Effector CD8-positive, alpha-beta T cell (primary cell): ENCODE measurements at places on chromosomes 1 and 21.

DNA sequence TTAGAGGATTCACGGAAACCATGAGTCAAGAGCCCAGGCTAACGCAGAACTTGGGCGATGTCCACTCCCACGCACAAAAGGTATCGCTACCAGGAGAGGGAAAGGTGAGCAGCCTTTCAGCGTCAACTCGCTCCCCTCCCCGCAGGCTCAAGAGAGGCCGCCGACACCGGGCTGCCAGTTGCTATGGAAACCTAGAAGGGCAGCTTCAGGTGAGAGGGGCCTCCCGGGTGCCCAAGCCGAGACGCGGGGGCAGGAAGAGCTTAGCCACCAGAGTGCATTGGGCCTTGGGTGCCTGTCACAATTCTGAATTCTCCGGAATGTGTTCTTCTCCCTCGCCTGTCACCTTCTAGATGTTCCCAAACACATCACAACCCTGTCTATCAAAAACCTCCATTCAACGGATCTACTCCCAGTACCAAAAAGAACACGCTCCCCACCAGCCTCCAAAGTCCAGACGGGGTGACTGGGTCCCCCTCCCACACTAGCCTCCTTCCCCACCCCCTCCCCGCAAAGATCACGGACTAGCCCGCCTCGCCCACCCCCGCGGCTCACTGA lies 694 bp downstream of the MEAF6 start:
- DNase-seq: peak; percentile 15

GRCh38 chr1:218224101-218224500 lies 61.0 kb upstream of the RRP15 start:
- DNase-seq: no peak

GRCh38 chr1:4149831-4150230 lies 249.8 kb upstream of the C1orf174 start:
- no peak for DNase-seq

DNA sequence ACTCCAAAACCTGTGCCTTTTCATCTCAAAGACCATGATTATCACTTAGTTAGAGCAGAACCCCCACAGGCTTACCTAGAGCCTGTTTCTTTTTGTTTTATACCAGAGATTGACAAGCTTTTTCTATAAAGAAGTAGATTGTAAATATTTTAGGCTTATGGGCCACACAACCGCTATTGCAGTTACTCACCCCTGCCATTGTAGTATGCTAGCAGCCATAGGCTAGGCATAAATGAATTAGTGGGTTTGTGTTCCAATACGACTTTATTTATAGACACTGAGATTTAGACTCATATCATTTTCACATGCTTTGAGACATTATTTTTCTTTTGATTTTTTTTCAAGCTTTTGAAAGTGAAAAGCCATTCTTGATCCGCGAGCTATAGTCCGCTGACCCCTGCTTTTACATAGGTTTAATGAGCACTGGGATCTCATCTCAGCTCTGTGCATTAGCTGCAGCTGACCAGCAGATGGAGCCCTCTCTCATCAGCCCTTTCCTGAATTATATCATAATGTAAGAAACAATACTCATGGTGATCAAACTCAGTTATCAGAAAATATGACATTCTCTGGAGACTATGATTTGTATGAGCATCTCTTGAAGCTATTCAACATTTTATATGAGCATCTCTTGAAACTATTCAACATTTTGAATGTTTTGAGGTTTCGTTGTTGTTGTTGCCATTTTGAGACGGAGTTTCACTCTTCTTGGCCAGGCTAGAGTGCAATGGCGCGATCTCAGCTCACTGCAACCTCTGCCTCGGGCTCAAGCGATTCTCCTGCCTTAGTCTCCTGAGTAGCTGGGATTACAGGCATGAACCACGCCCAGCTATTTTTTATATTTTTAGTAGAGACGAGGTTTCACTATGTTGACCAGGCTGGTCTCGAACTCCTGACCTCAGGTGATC lies 111.9 kb upstream of the L1TD1 start:
- DNase-seq: peak; percentile 2

- DNase-seq: no peak
Measured at GRCh38 chr1:115469703-115470476, 131.8 kb upstream of the NGF start.

DNA sequence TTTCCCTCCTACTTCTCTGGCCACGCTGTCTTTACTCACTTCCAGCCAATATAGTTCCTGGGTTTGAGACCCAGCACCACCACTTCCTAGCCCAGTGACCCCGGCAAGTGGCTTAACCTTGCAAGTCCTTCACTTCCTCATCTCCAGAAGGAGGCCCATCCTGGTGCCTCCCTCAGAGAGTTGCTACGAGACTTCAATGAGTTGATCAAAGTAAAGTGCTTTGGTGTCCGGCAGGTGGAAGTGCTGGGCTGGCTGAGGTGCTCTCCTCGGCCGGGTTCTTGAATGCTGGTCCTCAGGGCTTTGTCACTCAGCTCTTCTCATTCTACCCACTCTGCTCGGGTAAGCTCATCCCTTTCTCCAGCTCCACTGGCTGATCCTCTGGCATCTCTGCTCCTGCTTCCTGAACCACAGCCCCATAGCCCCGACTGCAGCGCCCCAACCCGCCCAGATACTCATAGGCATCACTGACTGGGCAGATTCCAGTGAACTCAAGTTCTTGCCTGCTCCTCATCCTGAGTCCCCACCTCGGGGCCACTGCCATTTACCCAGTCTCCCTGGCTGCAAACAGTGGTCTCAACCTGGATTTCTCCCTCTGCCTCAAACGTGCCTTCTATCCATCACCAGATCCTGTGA lies 75.8 kb upstream of the WNT4 start:
- DNase-seq: no peak

GRCh38 chr1:155086856-155087535 lies 8.4 kb downstream of the EFNA3 start:
- DNase-seq: no peak

- DNase-seq: no peak
Measured at GRCh38 chr1:9242338-9242969, 7.9 kb downstream of the H6PD start.

DNA sequence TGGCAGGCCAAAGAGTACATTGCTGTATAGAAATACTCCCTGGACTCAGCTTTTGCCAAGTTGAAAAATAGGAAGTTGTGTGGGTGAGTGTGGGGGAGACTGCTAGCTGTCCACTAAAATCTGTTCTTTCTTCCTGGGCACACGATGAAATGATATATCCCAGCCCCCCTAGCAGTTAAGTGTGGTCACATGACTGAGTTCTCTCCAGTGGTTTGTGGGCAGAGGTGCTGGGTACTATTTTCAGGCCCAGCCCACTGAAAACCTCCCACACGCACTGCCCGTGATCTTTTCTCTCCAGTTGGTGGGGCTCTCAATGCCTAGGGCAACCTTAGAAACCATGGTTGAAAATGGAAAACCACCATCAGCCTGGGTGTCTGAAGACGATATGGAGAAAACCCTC lies 119.7 kb upstream of the LMO4 start:
- no peak for DNase-seq

- no peak for DNase-seq
Measured at GRCh38 chr1:55127827-55128343, 87.3 kb downstream of the USP24 start.

DNA sequence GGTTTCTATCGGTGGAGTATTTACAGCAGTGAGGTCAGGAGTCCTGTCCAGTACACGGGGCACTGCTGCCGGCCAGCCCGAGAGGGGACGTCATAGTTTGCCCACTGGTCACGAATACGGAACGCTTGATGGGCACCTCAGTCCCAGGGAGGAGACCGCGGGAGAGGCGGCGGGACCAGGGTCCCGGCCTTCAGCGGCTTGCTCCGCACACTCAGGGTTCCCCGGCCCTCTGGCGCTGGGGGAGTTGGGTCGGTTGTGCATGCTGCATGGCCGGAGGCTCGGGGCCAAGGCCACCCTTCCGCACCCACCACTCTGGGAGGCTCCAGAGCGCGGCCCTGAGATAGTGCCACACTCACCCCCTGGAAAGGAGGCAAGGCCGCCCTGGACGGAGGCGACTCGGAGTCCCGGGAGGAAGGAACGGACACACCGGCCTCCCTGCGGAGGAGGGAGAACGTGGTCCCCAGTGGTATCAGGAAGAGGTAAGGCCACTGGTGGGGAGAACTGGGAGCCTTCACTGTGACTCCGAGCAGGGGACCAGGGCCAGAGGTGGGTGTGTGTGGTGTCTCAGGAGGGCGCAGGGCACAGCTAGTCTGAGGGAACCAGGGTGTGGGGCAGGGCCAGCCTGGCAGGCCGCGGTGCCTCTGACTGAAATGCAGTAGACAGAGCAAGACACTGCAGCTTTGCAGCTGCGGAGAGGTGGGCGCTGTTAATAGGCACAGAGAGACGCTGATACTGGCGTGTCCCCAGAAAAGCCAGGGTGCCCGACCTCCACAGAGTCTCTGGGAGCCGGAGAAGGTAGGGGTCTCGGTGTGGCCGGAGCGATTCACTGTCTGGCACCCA lies 28.6 kb upstream of the PRSS38 start:
- no peak for DNase-seq

- DNase-seq: no peak
Measured at GRCh38 chr1:231376101-231376500, 38.0 kb downstream of the SPRTN start.

DNA sequence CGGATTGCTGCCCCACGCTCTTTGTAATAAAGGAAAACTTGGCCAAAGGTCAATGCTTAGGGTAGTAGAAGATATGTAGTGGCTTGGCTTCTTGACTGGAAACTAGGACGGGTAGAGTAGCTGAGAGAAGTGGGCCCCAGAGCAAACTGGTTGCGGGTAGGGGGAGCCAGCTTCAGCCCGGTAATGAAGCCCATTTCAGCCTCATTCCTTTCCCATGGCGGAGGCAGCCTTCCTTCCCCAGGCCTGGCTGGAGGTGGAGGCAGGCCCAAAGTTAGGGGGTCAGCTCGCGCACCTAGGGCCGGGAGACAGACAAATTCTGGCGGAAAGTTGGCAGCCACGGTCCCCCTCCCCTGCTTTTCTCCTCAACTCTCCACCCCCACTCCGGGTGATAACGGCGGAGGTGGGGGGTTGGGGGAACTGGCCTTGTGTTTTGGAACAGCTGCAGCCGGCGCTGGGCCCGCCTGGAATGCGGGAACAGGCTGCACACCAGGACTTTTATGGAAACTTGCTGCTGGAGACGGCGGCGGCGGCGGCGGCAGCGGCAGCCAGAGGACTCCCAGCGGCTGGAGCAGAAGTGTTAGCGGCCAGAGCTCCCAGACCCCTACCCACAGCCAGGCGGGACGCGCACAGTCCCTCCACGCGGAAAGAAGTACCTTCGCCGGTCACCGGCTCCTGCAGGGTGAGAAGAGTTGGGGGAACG lies at the start of gene NEXN:
Gene NEXN, plus strand, starts transcription at position 544 of the 700 bp plus-strand sequence. CDS start 27,483 bp downstream, outside the sequence.
- DNase-seq: no peak

DNA sequence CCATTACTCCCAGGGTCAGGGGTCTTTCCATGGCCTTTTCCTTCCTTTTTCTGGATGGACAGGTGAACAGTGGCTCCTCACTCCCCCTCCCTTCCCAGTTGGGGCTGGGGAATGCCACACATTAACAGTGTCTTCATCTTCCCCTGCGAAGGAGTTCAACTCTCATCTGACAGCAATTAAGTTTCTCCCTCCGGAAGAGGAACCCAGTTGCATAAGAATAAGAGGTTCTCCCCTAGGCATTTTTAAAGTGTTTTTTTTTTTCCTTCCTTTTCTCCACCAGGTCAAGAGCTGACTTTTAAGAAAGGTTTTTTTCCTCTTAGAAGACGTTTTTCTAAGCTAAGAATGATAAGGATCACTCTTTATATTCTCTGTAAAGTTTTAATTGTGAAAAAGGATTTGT lies 42.3 kb upstream of the FASLG start:
- DNase-seq: no peak

- no peak for DNase-seq
Measured at GRCh38 chr1:152756872-152757271, 953 bp upstream of the KPRP start.

DNA sequence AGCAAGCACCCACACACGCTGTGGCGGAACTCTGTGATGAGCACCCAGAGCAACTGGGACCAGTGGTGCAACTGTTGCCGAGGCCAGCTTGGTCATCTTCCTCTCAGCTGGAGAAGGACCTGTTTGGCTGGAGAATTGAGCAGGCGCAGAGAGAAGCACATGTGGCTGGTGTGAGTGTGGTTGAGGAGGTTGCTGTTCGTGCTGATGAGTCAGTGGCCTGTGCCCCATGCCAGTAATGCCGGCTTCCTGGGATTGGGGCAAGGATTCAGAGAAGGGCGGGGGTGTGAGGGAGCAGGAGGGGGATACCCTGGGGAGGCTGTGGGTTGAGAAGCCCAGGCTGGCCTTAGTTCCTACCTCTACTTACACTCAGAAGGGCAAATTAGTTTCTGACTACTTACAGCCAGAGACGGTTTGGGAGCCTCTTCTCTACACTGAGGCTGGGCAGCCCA lies 57.5 kb upstream of the EPS8L3 start:
- no peak for DNase-seq

DNA sequence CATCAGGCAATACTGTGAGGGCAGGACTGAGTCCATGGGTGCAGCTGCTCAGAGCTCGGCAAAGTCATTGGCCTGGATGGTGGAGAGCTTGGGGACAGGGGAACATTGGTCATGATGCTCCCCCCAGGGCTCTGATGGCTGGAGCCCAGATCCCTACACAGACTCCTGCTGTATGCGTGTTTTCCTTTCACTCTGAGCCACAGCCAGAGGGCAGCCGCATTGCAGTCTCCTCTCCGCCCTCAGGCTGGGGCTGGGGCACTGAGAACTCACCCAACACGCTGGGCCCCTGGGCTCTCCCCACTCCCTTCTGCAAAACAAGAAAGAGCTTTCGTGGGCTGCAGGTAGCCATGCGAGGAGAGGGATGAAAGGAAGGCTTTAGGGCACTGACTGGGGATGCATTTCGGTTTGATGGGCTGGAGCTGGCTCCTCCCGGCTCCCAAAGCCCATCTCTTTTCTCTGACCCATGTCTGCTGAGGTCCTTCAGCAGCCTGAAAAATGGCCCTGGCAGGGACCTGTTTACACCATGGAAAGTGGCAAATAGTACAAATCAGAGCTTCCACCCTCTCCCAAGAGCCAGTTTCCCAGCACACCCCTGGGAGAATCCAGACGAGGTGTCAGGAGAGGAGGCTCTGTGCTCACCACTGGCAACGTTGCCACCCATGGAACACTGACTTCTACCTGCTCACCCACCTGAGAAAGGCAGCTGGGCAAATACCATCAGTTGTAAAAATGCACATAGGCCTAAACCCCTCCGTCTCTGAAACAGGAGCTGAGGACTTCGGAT lies 43.8 kb downstream of the CAPN2 start:
- no peak for DNase-seq

- DNase-seq: no peak
Measured at GRCh38 chr1:24364605-24364974, 45.4 kb downstream of the GRHL3 start.

GRCh38 chr21:44840771-44841170 lies 22.9 kb upstream of the SUMO3 start:
- no peak for DNase-seq

DNA sequence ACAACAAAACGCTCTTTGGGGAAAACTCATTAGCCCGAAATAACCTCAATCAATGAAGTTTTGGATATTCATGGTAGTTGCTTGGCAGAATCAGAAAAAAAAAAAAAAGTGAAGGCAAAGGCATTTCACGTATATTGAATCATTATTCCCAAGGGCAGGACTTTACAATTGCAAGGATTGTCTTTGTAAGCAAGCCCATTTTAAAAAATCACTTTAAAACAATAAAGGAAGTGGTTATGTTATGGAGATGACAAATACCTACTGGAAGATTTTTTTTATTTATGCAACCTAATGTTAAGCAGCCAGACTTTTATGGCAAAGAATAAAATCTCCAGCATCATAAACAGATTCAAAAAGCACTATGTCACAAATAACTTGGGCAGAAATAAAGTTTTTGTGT lies 9.3 kb downstream of the GJB4 start:
- no peak for DNase-seq
